ENCODE measurements at places on chromosomes 3 and 15.

GRCh38 chr15:81575436-81576123 is 201.6 kb upstream of the TMC3 start:
- DNase-seq = no peak

DNA sequence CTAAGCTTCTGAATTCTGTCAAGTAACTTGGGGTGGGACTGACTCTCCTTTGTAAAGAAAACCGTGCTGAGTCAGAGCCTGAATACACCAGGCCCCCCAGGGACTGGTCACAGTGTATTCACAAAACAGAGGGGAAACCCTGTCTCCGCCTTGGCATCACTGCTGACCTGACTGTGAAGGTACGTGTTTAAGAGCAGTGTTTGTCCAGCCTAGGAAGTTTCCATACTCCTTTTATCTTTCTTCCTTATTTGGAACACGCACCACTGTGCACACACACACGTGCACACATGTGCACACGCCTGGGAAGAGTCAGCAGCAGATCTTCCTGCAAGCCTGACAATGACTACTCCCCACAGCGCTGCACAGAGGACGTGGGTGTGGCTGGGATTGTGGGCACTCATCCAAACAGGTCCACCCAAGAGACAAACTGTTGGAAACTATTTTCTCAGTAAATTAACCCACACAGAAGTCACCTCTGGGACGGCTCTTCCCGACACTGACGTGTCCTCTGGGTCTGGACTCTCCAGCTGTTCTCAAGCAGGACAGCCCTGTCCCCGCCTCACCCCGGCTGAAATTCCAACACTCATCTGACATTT is 87.7 kb downstream of the ATP10A start:
- no peak for DNase-seq

DNA sequence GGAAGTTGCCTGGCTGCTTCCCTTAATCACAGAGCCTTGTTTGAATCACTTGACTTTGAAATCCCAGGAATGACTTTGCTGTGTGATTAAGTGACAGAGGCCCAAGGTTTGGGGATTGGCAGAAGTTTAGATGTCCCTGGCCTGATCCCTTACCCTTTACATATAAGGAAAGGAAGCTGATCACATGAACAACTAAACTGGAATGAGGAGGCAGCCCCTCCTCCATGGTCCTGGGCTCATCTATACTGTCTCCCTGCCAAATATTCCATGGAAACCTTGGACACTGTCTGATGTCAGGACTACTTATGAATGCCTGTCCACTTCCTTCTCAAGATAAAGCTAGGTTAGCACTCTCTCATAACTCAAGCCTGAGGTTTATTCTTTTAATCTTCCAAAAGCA is 181.3 kb upstream of the CTDSPL start:
- DNase-seq = no peak

GRCh38 chr3:43865887-43866528 is 175.3 kb downstream of the ABHD5 start:
- DNase-seq = no peak

DNA sequence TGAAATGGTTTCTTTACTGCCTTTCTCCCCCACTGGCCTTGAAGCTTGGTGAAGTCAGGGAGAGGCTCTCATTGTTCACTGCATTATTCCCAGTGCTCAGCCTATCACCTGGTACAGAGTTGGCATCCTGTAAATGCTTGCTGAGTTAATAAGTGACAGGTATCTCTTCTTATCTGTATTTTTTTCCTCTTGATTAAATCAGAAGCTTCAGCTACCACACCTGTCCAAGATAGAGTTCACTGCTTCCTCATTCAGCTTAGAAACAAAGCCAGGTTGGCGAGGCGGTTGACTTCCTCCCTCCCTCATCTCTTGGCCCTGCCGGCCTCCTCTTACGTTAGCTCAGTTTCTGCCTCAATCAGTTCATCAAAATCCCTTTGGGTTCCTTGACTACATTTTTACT is 142.8 kb downstream of the LIPC start:
- DNase-seq = no peak

- DNase-seq = no peak
These were observed 29.1 kb downstream of the ALS2CL start for GRCh38 chr3:46664188-46664970.

DNA sequence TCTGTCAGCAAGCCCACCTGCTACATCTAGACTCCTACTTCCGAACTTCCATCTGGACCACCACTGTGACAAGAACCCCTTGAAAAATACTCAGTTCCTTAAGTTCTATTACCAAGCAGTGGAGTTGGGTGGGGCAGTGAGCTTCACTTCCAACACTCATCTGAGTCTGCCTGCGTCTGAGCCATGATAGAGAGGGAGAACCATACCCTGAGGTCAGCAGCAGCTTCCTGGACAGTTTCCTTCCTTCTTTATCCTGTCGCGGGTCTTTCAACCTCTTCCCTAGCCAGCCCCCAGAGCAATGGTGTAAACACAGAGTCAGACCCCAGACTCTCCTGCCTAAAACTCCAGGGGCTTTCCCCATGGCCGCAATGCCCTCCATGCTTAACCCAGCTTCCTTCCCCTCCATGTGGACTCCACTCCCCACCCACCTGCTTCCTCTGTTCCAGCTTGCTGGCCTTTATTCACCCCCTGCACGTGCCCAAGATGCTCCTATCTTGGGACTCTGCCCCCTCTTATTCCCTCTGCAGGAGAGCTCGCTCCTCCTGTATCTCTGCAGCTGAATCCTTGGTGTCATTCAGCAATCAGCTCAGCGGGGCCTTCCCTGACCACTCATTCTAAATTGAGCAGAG is 211.2 kb downstream of the SHQ1 start:
- no peak for DNase-seq

- no peak for DNase-seq
These were observed 102.0 kb upstream of the MYRIP start for GRCh38 chr3:39707314-39707909.

GRCh38 chr3:121835465-121835801 is 424 bp downstream of the EAF2 start:
- DNase-seq = no peak

- no peak for DNase-seq
These were observed 35.6 kb downstream of the SNAPC5 start for GRCh38 chr15:66461917-66462316.

- DNase-seq = no peak
These were observed 1460.1 kb downstream of the OTOL1 start for GRCh38 chr3:162956711-162957110.

- no peak for DNase-seq
These were observed 43.0 kb downstream of the GASK1A start for GRCh38 chr3:43022121-43022520.

- no peak for DNase-seq
These were observed 323.3 kb downstream of the CACNA2D3 start for GRCh38 chr3:54445630-54446029.

GRCh38 chr3:152524198-152525140 is 255.7 kb downstream of the MBNL1 start:
- DNase-seq = no peak

DNA sequence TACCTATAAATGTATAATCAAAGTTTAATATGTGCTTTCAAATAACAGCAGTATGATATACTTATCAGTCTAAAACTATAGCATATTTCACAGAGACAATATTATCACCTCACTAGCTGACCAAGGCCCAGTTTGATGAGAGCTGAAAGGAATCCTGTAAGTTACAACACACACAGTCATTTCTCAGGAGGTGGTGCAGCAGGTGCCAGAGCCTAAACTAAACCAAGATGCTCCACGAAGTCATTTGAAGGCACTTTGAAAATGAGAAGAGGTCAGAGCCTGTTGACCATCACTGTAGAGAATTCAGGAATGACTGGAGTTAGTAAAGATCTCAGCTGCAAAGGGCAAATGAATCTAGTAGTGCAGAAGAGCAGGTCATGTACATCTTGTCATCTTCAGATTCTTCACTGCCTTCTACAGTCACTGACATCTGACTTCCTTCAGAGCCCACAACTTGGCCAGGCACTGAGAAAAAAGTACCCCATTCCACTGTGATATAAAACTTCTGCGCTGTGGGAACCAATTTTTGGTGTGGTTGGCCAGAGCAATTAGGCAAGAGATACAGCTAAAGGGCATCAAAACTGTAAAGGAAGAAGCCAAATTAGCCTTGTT is 7.9 kb downstream of the GBE1 start:
- no peak for DNase-seq

GRCh38 chr15:90001062-90001682 is at the start of gene ZNF710:
Gene ZNF710 (plus strand): TSS chr15:90001324. CDS start chr15:90067138, 65,814 bp downstream.
- DNase-seq = no peak

DNA sequence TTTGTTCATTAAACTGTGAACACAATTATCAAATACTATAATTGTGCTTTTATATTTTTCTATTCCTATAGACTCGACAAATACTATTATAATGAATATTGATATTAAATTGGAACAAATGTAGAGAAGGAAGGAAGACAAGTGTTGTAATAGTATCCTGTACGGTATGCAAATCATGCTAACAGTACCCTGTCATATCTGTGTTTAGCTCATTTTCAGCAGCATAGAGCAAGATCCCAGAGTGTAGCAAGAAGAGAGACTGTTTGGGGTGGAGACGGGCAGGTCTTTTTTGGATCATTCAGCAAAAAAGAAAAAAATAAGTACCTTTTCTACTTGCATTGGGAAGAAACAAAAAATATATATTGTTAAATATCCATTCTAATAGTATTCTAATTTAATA is 224.1 kb downstream of the TPRG1 start:
- no peak for DNase-seq

DNA sequence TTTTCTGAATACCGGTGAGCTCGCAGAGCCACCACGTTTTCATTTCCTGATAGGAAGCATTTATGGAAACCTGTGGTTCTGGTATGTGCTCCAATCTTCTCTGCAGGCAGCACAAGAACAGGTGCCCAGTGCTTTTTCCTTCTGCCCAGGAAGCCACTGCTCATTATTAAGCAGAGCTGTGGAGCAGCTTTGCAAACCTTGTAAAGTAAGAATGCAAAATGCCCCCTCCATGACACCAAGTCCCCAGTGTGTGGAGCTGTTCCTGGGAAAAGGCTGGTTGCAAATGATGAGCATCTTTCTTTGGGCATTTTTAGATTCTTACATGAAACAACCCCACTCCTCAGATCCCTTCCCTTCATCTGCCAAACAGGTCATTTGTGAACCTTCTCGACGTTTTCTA is 65.7 kb upstream of the MRPL3 start:
- no peak for DNase-seq

GRCh38 chr3:99541181-99541580 is 97.2 kb upstream of the COL8A1 start:
- DNase-seq = no peak

- DNase-seq = no peak
These were observed 131.3 kb downstream of the TJP1 start for GRCh38 chr15:29690765-29691475.

DNA sequence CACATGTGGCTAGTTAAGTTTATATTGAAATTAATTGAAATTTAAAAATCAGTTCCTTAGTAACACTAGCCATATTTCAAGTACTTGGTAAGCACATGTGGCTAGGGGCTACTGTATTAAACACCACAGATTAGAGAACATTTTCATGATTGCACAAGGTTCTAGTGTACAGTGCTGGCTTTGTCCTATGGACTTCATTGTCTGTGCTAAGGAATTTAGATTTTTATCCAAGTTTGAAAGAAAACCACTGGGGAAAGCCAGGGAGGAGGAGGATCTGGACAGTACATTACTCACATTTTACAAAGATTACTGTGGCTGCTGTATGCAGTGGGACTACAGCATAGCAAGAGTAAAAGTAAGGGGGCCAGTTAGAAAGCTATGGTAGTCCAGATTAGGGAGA is 13.9 kb downstream of the STAC start:
- DNase-seq = no peak

DNA sequence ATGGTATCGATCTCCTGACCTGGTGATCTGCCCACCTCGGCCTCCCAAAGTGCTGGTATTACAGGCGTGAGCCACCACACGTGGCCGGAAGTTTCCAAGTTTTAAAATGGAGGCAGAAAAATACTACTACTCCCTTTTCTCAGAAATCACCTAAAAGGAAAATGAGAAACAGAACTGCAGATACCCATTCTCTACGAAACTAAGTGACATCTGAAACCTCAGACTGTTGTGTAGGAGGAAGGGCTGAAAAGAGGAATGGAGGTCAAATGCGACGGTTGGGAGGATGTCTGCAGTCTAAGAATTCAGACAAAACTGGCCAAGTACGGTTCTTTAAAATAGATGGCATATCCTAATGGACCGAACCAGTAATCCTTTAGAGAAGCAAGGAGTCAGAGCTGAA is 24.1 kb downstream of the WDR48 start:
- DNase-seq = no peak

GRCh38 chr3:17054982-17055343 is 170.2 kb downstream of the PLCL2 start:
- DNase-seq = no peak

DNA sequence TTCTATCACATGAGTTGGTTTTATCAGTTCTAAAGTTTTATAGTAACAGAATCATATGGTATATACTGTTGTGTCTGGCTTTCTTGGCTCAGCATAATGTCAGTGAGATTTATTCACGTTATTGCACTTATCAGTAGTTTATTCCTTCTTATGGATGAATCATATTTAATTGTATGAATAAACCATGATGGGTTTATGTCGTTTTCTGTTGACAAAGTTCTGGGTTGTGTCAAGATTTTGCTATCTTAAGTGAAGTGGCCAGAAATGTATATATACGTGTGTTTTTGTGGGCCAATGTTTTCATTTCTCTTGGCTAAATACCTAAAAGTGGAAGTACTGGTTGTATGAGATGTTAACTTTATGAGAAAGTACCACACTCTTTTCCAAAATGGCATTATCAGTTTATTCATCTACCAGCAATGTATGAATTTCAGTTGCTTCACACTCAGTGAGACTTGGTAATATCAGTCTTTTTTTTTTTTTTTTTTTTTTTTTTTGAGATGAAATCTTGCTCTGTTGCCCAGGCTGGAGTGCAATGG is 112.4 kb upstream of the DCBLD2 start:
- no peak for DNase-seq

DNA sequence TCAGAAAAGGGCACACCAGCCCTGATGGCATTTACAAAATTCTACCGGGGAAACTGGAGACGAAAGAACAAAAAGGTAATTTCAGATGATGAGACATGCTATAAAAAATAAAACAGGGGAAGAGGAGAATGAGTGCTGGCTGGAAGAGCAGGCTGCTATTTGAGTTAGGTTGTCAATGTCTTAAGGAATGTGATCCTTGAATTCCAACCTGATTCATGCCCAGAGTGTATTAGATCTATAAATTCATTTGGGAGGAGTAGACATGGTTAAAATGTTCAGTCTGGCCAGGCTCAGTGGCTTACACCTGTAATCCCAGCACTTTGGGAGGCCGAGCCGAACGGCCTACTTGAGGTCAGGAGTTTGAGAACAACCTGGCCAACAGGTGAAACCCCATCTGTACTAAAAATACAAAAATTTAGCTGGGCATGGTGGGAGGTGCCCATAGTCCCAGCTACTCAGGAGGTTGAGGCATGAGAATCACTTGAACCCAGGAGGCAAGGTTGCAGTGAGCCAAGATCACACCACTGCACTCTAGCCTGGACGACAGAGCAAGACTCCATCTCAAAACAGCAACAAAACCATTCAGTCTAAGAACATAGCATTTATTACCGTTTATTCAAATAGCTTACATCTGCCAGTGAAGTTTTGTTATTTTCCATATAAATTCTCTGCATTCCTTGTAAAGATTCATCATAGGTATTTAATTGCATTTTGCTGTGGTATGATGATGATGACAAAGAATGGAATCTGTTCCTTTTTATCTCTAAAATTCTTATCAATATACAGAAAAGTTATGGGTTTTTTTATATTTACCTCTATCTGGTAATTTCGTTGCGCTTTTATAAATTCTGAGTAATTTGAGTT is 126.7 kb upstream of the NR2E3 start:
- no peak for DNase-seq

- DNase-seq = no peak
These were observed 153.5 kb upstream of the GOLIM4 start for GRCh38 chr3:168249205-168249549.

Data from stimulated activated CD8-positive, alpha-beta memory T cell treated with anti-CD3 and anti-CD28 coated beads, Interleukin-7, amount 100 ng/mL, for 24 hours (primary cell).